ENCODE measurements at places on chromosomes 3 and 15. TPM values are rescaled to one million over a fixed set of nuclear protein-coding genes. Genes with fewer than 3 reads are reported as not detected.

LRRC31 gene
- not detected for total RNA-seq

TRPM1 gene
- 0.07 TPM for total RNA-seq

PCLAF gene
- total RNA-seq = 31.2 TPM

CSTA gene
- total RNA-seq = 1,557 TPM

ZBED2 gene
- total RNA-seq = 21.3 TPM

ILDR1 gene
- total RNA-seq = 1.9 TPM

CLDN18 gene
- not detected for total RNA-seq

MAP6D1 gene
- total RNA-seq = 4.2 TPM

MYRIP gene
- total RNA-seq = not detected

ACP3 gene
- 4.4 TPM for total RNA-seq

TIMP4 gene
- not detected for total RNA-seq

NR1I2 gene
- not detected for total RNA-seq
